ENCODE measurements at places on chromosomes 13 and 19.

- no peak for DNase-seq
Observed at GRCh38 chr13:69935043-69935442, 172.6 kb upstream of the ATXN8OS start.

DNA sequence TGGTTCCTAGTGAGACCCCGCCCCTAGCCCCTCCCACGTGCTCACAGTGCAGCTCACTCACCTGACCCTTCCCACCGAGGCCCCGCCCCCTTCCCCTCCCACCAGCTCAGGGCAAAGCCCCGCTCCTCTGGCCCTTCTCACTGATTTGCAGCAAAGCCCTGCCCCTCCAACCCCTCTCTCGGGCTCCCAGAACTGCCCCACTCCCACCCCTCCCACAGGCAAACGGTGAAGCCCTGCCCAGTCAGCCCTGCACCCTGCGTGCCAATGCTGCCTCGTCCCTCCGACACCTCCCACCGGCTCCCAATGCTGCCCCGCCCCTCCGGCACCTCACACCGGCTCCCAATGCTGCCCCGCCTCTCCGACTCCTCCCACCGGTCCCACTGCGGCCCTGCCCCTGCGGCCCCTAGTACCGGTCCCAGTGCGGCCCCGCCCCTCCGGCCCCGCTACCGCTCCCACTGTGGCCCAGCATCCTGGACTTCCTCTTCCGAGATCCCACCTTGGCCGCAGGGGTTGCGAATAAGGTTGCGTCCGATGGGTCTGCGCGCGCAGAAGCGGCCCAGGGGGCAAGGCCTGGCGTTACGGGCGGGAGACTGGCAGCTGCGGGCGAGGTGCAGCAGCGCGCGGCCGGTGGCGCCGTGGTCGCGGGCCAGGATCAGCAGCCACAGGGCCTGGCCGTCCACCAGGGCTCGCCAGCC, 834 bp downstream of the FBXO27 start:
- DNase-seq, result peak; percentile 68

DNA sequence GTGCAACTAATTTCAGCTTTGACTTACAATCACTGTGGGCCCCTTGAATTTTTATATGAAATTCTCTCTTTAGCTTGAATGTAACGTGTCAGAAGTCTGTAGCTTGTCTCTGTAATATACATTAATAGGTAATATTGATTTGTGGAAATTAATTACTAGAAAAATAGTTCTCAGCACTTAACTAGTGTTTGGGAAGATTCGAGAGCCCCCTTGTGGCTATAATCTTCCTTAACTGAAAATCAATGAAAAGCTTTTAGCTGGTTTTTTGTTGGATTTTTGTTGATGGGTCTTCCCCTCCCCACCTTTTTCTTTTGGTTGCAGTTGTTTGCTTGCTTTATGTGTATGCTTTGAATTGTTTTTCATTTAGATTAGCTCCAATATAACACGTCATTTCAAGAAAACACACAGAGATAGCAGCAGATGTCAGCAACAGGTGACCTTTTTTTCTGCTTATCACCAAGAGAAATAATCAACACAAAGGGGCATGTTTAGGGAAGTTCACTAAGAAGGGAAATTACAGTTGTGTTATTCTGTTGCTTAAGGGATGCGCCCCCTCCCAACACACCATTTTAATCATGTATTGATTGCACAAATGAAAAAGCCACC, 176.8 kb downstream of the OXGR1 start:
- no peak for DNase-seq

DNA sequence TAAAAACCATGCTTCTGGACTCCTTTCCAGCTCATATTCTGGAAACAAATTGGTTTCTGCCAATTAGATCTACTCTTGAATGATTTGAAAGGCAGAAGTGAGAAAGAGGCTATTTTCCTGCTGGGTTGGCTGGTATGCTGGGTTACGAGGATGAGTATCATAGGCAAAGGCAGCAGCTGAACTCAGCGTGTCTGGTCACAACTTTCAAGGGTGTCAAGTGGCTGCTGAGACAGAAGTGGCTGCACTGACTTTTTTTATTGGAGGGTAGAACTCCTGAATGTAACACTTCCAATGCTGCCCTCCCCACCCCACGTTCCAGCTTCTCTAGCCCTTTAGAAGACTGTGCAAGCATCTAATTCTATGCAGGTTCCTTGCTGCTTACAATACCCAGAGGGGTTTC, 8.3 kb upstream of the DZIP1 start:
- no peak for DNase-seq

DNA sequence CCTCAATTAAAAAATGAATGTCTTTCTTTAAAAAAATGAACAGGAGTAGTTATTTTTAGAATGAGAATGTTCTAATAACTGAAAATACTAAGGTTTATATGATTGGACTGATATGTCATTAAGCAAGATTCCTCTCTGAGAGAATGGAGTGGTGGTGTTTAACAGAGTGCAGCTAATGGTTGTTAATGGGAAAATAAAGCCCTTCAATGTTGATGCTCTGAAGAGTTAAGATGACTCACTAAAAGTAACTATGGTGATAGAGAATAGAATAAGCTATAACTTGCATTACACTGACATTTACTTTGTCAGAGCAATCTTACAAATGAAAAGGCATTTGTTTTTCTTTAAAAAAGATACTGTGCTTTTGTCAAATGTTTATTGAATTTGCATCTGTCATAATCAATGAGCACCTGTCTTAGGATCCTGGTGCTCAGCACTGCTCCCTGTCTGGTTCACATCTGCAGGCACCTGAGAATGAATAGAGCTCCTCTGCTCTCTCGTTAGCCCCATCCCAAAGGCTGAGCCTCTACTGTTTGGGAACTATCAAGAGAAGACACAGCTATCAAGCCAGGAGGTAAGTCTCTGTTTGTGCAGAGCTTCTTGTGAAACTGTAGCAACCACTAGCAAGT, 15.1 kb downstream of the PABPC3 start:
- no peak for DNase-seq

- no peak for DNase-seq
Observed at GRCh38 chr19:28612275-28612769, 600.6 kb downstream of the UQCRFS1 start.

DNA sequence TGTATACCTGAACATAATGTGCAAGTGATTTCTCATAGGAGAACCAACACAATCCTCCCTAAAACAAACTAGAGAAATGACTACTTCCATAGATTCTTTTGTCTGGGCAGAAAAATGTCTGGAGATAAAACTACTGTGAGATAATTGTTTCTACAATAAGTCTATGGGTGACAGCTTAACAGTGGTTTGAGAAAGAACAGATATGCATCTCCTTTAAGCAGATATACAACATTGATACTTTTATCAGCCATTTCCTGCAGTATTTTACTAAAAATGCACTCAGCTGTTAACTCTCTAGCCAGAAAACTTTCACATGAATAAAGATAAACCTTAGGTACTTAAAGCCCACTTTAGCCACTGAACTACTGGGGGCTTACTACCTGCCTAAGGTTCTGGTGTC, 1132.4 kb downstream of the EFNB2 start:
- DNase-seq, result no peak

- DNase-seq, result no peak
Observed at GRCh38 chr19:49801966-49802661, 11.0 kb downstream of the FUZ start.

GRCh38 chr13:94711561-94712286, 621 bp downstream of the SOX21 start:
- DNase-seq, result peak; percentile 41

- DNase-seq, result no peak
Observed at GRCh38 chr19:48794291-48794690, 16.5 kb downstream of the BCAT2 start.

- DNase-seq, result peak; percentile 83
Observed at GRCh38 chr19:44951179-44952159, 3.7 kb upstream of the CLPTM1 start.

GRCh38 chr13:35489050-35489449, 12.6 kb upstream of the MAB21L1 start:
- DNase-seq, result no peak

- DNase-seq, result no peak
Observed at GRCh38 chr13:27524981-27525975, 74.9 kb upstream of the MTIF3 start.

- DNase-seq, result no peak
Observed at GRCh38 chr19:21765151-21765550, 2.2 kb downstream of the ZNF100 start.

DNA sequence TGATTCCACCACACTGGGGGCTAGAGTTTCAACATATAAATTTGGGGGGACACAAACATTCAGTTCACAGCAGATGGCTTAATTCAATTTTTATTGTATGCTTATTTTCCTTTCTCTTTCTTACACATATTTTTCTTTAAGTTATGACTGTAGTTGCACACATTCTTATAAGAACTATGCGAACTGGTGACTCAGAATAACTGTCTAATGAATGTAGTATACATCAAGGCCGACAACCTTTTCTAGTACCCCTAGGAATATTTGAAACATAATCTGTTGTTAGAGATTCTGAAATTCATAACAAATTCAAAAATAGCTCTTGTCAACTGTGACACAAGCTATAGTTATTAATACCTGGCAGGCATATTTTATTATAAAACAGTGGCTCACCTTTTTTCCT, 695.6 kb downstream of the PCDH9 start:
- DNase-seq, result no peak

GRCh38 chr13:111372651-111373425, 52.4 kb downstream of the TEX29 start:
- DNase-seq, result no peak

GRCh38 chr19:1864480-1865171, 1.2 kb upstream of the KLF16 start:
- peak; percentile 84 for DNase-seq

- peak; percentile 5 for DNase-seq
Observed at GRCh38 chr13:59677966-59678814, 485.5 kb downstream of the DIAPH3 start.

DNA sequence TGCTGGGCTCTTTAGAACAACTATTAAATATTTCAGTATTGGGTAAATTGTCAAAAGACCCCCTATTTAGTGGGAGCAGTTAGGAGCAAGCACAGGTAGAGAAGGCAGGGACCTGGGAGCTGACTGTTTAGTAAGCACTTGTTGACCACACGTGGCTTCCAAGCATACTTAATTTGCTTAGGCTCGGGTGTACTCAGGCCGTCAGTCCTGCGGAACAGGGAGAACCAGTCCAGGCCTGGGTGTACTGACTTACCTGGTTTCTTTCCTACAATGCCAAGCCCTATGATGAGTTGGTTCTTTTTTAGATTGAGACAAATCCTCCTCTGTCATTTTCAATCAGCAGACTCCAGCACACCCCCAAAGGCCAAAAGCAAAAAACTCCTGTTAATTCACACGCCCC, 90.0 kb downstream of the WDFY2 start:
- DNase-seq, result no peak

GRCh38 chr13:80462037-80462436, 121.1 kb upstream of the SPRY2 start:
- DNase-seq, result no peak

- DNase-seq, result no peak
Observed at GRCh38 chr19:1468274-1468820, 10.7 kb downstream of the C19orf25 start.

GRCh38 chr19:35862528-35862927, 5.8 kb downstream of the KIRREL2 start:
- DNase-seq, result no peak

All from B cell (primary cell).